Neural progenitor cell (in vitro differentiated cells): ENCODE measurements at places on chromosomes 4 and X. TPM values are rescaled to one million over a fixed set of nuclear protein-coding genes. Genes with fewer than 3 reads are reported as not detected.

The BTK gene
- total RNA-seq = 0.03 TPM in 1 of 2 replicates, not detected in the other

The ATP2B3 gene
- total RNA-seq = 0.59 TPM in 1 of 2 replicates, not detected in the other

The ATOH1 gene
- 0.06 TPM in 1 of 2 replicates, not detected in the other for total RNA-seq

DNA sequence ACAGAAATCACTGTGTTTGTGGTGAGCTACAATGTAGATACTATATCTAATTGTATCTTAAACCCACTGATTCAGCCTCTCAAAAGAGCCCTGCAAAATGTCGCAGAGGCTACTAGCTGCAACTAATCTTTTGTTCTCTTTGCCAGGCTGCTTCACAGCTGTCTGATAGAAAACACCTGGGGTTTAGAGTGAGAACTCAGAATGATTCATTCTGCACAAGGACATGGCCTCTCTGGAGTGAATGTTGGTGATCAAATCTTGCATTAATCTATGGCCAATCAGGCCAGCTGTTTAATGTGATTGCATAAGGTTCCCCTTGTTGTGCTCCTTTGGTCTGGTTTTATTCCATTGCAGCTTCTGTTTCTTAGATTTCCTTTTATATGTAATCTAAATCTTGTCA, 100.3 kb downstream of the EMCN start:
- peak; percentile 41 for DNase-seq

- DNase-seq = no peak
Observed at GRCh38 chr4:142743121-142743825, 102.8 kb downstream of the INPP4B start.

DNA sequence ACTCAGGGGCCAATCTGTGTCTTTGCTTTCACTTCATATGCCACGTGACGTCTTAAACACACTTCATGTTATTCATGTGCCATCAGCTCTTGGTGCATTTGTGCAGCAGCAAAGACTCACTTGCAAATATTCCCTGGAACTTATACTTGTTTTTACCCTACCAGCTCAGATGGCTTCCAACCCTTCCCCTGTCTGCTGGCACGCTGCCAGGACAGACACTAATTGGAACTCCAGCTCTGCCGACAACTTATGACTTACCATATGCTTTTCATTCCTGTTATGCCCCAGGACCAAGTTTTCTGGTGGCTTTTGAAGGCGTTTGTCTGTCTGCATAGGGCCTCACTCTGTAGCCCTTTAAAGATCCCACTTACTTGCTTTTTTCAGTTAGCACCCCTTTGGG, 261.7 kb upstream of the GNPDA2 start:
- DNase-seq = no peak

DNA sequence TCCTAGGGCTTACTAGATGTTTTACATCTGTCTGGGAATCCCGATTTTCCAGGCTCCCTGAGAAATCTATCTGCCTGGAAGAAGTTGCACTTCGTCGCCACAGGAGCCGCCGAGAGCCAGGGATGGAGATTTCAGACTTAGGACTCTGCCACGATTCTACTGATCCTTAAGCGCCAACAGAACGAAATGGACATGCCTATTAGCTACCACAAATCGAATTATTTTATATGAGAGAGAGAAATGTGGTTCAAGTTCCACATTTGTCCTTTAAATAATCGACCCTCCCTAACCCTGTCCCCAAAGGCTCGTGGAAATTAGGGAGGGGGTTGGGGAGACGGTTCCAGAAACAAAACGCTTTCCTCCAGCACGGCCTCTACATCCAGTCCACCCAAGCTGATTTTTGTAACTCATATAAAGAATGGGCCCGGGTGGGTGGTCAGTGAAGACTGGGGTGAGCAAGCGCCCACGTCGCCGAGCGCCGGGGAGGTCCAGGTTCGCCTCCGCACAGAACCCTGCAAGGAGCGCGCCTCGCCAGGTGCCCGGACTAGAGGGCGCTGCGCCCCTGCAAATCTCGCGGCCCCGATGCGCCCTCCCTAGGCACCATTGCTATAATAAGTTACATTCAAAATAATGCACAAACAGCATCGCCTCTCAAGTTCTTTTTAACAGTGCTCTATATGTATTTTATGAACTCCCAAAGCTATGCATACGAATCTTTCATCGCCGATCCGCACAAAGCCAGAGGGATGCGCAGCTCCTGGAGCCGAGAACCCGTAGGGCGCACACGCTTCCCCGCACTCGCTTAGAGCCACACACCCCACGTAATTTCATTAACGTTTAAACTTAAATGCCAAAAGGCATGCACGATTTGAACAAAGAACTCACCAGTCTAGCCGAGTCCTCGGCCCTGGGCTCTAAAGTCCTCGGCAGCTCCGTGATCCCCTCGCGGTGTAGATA, 2.1 kb upstream of the FAT1 start:
- DNase-seq = peak; percentile 86

DNA sequence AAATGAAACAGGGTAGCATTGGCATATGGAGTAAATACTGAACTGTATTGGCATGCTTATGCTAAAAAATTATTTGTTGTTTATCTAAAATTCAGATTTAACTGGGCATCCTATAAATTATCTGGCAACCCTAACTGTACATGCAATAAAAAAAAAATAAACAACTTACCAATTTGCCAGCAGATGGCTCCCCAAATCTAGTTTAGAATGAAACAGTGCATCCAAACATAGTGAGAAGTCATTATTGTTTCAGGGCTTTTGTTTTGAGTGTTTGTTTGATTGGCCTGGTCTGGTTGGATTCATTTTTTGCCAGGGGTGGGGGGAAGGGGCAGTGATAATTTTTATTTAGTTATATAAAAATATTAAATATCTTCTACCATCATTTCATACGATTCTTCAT, 12.8 kb upstream of the NSUN7 start:
- DNase-seq = peak; percentile 34

DNA sequence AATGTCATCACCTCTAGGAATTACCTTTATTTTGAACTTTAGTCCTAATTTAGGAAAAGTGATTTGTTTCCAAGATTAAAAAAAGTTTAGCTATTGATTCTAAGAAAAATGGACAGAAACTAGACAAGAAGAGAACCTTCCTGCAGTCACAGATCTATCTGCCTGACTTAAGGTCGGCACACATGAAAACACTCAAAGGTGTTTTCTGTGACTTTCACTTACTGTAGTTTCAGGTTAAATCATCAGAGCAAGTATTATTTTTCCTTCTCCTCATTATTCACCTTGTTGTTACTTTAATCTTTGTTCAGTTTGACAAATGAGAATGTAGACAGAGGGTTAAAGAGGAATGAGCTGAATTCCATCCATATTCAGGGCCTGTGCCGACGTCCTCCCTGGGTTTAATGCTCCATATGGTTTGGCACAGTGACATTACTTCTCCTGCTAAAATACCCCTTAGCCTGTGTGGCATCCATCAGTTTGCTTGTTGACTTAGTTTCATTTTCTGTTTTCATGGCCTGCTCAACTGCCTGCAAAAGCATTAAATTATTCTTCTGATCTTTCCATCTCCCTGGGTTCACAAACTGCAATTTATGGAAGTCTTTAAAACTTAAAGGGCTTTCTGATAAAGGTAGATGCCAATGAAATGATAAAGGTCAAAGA, 352.7 kb downstream of the NKX6-1 start:
- DNase-seq = no peak

DNA sequence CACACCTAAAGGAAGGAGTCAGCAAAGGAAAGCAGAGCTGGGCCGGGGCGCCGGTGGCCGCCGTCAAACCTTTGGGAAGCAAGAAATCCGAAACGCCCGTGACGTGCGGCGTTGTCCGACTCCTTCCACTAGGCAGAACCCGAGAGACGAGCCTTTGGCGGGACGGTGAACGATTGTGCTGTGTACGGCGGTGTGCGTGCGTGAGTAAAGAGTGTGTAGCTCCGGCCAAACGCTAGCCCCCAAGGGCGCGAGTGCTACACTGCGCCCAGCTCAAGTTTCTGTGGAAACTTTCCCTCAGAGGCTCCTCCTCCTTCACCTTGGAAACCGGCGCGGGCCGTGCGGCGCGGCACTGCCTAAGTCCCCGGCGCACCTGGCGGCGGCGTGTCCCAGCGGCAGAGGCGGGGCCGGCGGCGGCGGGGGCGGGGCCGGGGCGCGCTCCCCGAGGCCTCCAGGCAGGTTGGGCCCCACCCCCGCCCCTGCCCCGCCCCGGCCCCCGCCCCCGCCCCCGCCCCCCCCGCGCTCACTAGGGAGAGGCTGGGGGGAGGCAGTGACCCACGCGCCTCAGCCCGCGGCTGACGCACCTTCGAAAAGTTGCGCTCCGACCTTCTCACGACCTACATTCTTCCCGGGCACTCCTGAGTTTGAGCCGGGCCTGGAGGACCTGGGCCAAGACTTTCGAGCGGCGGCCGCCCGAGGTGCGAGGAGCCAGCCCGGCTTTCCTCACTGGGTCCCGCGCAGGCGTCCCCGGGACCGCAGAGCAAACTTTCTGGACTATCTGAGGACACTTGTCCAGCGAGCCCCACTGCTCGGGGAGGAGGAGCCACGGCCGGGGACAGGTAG, at the start of gene FHIP1A:
Gene FHIP1A, plus strand, starts transcription at position 547 of the 840 bp plus-strand sequence. CDS start 157,084 bp downstream, outside the sequence.
- DNase-seq = peak; percentile 95

DNA sequence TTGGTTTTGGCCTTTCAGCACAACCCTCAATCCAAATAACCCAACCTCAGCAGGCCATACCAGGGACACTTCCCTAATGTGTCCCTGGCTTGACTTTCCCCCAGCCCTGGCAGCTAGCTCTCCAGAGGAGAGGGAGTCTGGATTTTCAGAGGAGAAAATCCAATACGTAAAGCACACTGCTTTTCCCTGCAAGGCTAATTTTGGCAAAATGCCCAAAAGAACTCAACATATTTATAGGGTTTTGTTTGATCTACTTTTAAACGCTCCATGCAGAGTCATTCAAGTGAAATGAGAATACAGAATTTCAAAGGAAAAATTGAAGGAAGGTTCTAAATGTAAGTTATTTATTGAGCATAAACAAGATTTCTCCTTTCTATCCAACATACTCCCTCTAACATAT, 167.2 kb downstream of the SH3KBP1 start:
- DNase-seq = no peak

DNA sequence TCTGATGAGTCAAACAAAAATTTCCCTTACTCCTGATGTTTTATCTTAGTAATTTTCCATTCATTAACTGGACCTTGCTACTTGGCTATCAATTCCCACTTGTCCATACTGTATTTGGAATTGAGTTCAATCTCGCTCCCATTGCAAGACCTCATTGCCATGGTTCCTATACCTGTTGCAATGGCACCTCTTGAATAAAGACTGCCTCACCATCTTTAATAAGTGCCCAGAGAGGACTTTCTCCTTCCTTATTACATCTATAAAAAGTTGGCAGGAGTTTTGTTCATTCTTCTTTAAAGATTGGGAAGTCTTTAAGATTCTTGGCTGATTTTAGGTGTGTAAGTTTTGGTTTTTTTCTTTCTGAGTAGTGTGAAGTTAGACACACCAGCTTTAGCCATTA, 397.4 kb downstream of the SPOCK3 start:
- no peak for DNase-seq

DNA sequence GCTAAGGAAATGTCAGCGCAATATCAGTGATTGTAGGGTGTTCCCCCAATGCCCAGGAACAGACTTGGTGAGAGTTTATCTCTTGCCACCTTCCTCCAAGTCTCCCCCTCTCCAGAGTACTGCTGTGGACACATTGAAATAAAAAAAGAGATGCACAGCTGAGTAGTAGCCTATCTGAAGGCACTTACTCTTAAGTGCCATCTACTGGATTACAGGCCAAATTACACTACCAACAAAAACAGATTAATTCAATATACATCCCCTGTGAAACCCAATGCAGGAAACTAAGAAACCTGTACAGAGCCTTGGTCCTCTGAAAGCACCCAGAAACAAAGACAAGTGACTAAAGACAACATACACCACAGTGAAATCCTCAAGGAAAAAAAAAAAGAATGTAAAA, 460.3 kb downstream of the ZIC3 start:
- DNase-seq = no peak

- no peak for DNase-seq
Observed at GRCh38 chr4:138410266-138410665, 168.1 kb upstream of the SLC7A11 start.

DNA sequence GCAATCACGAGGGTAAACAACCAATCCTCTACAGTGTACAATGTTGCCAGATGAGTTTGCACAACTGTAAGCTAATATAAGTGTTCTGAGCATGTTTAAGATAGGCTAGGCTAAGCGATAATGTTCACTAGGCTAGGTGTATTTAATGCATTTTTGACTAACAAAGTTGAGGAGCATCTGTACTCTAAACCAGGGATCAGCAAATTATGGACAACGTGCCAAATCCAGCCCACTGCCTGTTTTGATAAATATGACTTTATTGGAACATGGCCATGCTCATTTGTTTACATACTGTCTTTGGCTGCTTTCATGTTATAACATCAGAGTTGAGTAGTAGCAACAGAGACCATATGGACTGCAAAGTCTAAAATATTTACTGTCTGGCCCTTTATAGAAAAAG, 46.3 kb upstream of the ARHGEF6 start:
- DNase-seq = no peak

DNA sequence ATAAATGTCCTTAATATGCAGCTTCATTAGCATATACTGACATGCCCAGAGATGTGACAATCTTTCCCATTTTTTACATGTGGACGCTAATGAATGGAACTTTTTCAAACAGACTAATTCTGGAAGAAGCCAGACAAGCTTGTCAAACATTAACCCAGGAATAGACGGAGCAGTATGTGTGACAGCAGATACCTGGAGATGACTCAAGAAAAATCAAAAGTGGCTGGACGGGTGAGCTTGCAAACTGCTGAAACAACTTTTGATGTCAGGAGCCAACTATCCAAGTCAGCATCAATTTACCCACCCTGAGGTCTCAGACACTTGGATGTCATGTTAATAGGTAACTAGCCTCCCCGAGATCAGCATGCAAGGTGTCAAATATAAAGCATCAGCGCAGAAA, 183.0 kb downstream of the PACRGL start:
- DNase-seq = no peak

GRCh38 chrX:118205421-118206395, 89.1 kb upstream of the KLHL13 start:
- no peak for DNase-seq
